WTC11 (cell line): ENCODE measurements at places on chromosomes 3 and 15.

- no peak for DNase-seq
Observed at GRCh38 chr3:188071636-188072035, 82.3 kb upstream of the LPP start.

DNA sequence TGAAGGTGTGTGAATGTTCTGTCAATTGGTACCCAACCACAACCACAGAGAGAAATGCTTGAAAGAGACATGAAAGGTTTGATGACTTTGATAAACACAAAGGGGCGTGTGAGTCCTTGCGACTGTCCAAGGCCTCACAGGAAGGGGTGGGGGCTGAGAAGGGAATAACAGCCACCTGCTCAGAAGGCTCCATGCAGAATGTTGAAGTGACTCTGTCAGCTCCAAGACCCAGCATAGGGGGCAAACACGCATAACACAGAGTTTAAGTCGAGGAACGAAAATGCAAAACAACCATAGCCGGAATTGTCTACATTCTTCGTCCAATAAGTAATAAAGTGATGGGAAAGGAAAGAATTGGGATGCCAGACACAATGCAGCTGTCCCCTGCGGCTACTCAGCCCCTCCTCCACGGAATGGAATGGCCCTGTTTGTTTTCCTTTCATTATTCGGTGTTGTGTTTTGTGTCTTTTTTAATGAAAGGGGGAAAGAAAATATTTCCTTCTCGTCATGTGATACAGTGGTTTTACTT, 19.9 kb downstream of the TMEM212 start:
- DNase-seq, result no peak

DNA sequence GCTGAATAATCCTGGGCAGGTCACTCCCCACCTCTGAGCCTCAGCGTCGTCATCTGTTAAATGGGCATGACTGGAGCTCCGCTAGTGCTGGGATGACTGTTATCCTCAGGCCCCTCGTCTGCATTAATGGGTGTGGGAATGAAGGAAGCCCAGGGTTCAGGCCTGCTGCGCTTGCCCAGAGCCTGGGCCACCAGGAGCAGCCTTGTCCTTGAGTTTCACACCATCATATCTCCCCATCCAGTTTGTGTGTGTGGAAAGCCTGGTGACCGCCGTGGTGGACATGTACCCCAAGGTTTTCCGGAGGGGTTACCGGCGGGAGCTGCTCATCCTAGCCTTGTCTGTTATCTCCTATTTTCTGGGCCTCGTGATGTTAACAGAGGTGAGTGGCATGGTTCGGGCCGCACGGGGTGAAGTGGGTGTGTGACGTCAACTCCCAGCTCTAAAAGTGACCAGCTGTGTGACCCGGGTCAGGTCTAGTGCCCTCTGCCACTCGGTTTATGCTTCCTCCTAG, 63.5 kb upstream of the SLC6A1 start:
- no peak for DNase-seq

- DNase-seq, result no peak
Observed at GRCh38 chr15:100902436-100903167, 16.6 kb upstream of the LRRK1 start.

DNA sequence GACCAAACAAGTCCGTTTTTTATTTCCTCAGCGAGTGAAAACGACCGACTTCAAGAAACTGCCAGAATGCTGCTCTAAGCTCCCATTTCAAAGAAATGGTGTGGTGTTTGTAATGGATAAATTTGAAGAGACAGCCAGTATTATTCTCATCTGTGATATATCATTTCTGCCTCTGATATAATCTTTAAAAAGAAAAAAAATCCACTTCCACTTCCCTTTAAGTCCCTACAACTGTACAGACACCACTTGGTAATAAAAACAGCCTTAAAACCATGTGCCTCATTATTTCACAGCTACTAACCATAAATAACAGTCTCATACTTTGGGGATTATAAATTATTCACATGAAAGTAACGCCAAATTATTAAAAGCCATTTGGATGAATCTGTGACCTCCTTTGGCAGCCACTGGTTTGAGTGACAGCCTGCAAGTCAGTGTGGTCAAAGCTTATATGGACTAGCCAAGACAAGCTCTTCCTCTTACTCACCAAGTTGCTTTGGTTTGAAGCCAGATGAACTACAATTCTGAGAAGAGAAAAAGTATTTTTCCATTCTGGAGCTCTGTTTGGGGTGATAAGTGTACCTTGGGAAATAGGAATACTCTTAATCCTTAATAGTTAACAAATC, 168.0 kb downstream of the SHOX2 start:
- no peak for DNase-seq

GRCh38 chr3:59320080-59320479, 270.3 kb upstream of the CFAP20DC start:
- no peak for DNase-seq

DNA sequence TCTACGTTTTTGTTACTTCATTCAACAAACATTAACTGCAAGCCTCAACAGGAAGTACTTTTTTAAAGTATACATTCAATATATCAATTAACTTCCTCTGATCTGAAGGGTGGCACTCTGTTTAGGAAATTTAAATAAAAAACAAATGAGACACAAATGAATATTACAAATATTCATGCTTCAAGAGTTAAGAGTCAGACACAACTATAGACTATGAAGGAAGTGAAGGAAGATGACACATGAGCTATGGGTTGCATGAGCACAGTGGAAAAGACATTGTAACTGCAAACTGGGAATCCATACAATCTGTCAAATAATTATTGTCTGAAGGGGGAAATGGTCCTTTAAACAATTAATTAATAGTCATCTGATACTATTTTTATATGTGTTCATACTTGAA, 26.8 kb upstream of the ALCAM start:
- DNase-seq, result no peak

- no peak for DNase-seq
Observed at GRCh38 chr3:100869787-100870186, 123.4 kb downstream of the ABI3BP start.

DNA sequence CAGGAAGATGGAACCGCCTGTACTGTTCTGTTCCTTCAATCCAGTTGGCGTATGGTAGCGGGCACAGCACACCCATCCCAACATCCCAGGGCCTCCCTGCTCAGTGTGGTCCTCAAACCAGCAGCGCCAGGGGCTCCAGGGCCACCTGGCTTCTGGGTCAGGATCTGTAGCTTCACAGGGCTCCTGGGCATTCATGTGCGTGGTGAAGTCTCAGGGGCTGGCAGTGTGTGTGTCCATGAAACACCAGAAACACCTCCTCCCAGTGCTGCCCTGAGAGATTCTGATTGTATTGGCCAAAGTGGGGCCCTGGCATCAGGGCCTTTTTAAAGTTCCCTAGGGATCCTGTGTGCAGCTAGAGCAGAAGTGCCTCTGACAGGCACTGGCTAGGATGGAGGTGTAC, 42.1 kb downstream of the ABTB1 start:
- no peak for DNase-seq

- no peak for DNase-seq
Observed at GRCh38 chr15:40112789-40113188, 4.1 kb upstream of the BMF start.

- DNase-seq, result no peak
Observed at GRCh38 chr3:184045995-184046394, 6.9 kb upstream of the HTR3C start.

- no peak for DNase-seq
Observed at GRCh38 chr3:34024447-34025240, 226.2 kb downstream of the PDCD6IP start.

GRCh38 chr3:36493051-36493450, 112.7 kb downstream of the STAC start:
- DNase-seq, result no peak

- peak; percentile 10 for DNase-seq
Observed at GRCh38 chr15:100762289-100762688, 117.3 kb upstream of the ALDH1A3 start.

DNA sequence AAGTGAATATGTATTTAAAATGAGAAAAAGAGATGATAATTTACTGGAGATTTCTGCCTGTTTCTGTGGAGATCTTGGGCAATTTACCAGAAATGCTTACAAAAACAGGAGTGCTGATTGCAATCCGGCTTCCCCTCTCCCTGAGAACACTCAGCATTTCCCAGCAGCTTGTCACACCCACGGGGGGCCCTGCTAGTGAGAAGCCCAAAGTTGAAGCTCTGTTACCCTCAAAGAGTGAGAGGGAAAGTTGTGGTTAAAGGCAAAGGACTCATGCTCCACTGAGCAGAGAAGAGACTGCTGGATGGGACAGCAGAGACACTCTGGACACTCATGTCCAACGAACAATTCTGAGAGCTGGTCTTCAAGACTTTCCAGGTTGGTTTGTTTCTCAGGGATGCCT, 2.9 kb downstream of the MCTP2 start:
- DNase-seq, result no peak

GRCh38 chr3:175355801-175356335, 496.7 kb downstream of the NAALADL2 start:
- DNase-seq, result no peak

DNA sequence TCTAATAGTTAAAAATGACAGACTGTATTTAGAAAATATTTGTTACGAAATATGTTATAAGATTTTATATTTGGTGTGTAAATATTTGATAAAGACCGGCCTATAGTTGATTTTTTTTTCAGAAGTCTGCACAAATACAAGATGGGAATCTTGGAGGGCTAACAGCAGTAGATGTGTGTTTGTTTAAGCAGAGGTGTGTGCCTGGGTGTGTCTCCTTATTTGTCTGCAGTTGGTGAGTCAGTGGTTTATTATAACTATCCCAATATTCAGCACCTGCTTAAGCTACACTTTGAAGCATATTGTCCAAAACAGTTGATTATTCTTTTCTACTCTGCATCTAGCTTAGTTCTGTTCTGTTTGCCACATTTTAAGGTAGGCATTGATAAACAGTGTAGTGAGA, 12.4 kb downstream of the GLCE start:
- DNase-seq, result no peak

DNA sequence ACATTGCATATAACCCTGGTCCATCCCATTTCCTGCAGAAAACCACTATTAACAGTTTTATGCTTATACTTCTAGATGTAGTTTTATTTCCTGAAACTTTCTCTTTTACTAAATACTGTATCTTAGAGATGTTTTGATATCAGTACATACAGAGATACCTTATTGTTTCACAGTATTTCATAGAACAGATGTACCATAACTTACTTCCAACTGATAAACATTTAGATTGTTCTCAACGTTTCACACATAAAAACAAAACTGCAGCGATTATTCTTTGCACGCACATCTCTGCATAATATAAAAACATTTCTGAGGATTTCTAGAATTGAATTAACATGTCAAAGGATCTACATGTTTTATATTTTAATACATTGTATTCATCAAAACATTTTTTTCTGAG, 2.6 kb downstream of the ZNF80 start:
- DNase-seq, result no peak
